ENCODE measurements at places on chromosomes 13 and 19.

DNA sequence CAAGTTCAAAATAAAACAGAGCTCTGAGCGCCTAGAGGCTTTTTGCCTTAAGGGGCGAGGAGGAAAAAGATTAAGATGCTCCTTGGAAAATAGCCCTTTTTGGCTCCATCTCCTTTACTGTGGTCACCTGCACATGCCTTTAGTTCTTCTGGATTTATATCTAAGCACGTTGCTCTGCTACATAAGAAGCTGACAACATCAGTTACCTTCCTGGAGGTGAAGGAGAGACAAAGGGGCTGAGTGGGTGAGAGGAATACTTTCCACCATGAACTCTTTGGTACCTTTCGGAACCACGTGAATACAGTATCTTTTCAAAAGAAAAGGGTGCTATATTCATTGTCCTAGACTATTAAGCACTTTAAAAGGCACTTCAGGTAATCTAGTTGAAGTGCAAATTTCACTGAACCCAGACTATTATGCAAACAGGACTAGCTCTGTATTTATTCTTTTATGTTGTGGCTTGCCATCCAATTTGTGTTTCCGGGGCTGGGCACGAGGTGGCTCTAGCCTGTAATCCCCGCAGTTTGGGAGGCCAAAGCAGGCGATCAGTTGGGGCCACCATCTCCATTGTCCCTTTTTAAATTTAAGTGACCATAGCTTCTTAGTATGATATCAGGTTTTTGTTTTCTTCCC, 201.5 kb downstream of the TM9SF2 start:
- no peak for DNase-seq

DNA sequence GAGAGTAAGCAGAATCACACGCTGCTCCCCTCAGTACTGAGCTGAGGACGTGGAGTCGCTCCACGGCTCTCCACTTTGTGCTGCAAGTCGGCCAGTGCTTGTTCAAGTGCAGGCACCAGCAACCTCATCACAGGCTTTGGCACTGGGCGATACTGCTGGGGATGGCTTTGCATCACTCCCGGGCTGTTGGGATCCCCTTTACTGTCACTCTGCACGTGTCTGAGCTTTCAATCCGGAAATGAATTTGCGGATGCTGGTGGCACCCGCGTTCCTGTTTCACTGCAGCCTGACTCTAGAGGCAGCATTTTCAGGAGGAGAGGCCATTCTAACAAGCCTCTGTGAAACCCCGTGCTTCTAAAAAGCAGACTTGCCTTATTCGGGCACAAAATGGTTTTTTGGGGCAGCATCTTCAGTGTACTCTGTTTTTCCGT, 19.1 kb downstream of the SMARCA4 start:
- no peak for DNase-seq

- DNase-seq, result no peak
Observed at GRCh38 chr13:76533251-76533650, 353.0 kb downstream of the KCTD12 start.

DNA sequence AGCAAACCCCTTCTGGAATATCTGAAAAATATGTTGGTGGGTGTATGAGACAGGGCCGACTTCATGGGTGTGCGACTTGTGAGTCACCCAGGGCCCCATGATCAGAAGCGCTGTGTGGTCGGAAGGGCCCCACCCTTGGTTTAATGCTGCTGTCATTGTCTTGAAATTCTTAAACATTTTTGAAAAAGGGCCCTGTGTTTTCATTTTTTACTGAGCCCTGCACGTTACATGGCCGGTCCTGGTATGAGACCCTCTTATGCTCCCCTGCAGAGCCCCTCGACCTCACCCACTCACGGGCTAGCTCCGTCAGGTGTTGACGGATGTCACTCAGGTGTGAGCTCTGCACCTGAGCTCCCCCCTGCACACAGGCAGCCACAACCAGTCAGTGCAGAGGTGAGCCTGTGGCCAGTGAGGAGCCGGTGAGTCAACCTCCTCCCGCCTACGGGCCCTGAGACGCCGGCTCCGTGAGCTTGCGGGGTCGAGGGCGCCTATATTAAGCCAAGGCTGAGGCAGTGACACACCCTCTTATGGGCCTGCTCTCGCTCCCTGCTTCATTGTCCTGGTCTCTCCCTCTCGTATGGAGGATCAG, 27.7 kb downstream of the GADD45B start:
- no peak for DNase-seq

GRCh38 chr13:51347099-51347498, 7.6 kb downstream of the SERPINE3 start:
- no peak for DNase-seq

DNA sequence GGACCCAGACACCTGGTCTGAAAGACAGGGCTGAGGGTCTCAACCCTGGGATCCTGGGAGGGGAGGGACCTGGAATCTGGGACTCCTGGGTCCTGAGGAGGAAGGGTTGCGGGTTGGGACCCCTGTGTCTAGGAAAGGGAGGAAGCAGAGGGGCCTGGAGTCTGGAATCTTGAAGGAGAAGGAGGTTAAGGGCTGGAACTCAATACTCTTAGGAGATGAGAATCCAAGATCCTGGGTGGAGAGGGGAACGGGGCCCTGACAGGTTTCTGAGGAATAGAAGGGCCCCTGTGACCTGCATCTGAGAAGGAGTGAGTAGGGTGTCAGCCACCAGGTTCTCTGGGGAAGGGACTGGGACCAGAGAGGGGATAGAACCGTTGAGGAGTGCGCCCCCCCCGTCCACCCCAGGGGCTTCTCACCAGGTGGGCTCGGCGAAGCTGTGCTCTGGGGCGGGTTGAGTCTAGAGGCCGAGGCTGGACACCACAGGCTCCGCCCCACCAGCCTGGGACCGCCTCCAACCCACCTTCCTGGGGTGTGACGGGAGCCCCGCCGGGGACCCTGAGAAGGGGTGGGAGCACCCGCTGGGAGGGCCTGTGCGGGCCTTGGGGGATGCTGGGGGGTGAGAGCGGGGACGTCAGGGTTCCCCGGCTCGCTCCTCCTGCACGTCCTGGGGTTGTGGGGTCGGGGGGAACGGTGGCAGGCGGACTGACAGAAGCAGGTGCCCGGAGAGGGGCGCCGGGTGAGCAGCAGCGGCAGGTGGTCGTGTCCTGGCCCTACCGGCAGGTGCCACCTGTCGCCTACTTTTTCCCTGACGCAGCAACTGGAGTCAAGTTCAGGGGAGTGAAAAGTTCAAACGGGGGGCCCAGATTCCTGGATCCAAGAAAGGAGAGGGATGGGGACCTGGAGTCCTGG, at the start of gene MAMSTR:
Gene MAMSTR (minus strand): TSS at position 463 of the 909 bp plus-strand sequence. CDS start 694 bp downstream, outside the sequence.
- no peak for DNase-seq

GRCh38 chr19:2168619-2169424, 5.1 kb downstream of the DOT1L start:
- DNase-seq, result peak; percentile 50

DNA sequence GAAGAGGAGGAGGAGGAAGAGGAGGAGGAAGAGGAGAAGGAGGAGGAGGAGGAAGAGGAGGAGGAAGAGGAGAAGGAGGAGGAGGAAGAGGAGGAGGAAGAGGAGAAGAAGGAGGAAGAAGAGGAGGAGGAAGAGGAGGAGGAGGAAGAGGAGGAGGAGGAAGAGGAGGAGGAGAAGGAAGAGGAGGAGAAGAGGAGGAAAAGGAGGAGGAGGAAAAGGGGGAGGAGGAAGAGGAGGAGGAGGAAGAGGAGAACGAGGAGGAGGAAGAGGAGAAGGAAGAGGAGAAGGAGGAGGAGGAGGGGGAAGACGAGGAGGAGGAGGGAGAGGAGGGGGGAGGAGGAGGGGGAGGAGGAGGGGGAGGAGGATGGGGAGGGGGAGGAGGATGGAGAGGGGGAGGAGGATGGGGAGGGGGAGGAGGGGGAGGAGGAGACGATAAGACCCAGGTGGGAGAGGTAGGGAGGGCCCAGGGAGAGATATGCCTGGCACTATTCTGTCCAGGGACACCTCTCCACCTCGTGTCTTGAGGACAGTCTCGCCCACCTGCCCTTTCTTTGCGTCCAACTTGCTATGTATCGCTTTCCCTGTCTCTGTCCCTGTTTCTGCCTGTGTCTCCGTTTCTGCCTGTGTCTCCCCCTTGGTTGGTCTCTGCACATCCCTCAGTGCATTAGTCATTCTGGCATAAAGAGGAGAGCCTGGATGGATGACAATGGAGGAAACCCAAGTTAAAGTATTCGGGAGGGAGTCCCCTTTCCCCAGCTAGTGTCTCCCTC, 7.1 kb upstream of the KLK5 start:
- DNase-seq, result no peak

GRCh38 chr19:32067685-32068084, 277.7 kb upstream of the ZNF507 start:
- no peak for DNase-seq

DNA sequence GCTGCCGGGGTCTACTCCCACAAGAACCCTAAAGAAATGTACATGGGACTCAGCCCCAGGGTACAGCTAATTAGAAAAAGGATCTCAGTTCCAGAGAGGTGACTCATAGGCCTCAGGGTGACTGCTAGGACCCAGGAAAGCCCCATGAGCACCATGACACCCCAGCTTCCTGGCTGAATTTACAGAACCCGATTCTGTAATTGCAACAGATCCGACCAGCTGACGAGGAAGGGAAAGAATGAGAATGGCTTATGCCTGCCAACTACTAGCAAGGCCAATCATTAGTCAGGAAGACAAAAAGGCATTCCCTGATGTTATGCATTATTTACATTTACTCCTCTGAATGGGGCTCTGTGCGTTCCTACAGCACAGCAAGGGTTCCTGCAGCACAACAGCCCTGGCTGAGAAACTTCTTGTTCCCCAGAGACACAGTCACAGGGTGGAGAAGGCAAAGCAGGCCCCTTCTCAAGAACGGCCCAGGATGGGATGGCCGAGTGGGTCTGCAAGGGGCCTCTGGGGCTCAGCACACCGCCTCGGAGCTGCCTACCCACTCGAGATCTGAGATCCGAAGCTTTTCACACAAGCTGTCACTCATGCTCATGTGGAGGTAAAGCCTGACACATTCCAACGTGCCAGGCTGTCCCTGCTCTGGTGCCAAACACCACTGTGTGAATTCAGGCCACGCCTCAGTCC, 27.2 kb downstream of the PBX4 start:
- DNase-seq, result no peak

- no peak for DNase-seq
Observed at GRCh38 chr13:110914081-110914330, 863 bp downstream of the ANKRD10 start.

GRCh38 chr19:3053218-3053621, 9.1 kb downstream of the TLE5 start:
- no peak for DNase-seq

DNA sequence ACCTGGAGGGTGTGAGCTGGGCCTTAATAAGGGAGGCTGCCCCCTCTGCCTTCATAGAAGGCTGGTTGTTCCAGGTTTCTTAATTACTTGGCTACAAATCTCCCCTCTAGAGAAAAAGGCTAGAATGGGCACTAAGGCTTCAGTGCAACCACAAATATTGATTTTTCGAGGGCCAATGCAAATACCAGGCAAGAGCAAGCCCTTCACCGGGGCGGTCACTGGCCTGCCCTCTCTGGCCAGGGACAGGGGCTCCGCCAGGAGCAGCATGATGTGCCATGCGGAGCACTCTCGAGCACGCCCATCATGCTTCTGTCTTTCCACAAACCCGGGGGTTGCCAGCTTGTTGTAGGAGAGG, 127.8 kb upstream of the SPACA7 start:
- no peak for DNase-seq
